GM23248 (cell line): ENCODE measurements at places on chromosomes 2 and 18. TPM values are rescaled to one million over a fixed set of nuclear protein-coding genes. Genes with fewer than 3 reads are reported as not detected.

UGT1A9 gene
- not detected in 2 replicates for total RNA-seq

DNA sequence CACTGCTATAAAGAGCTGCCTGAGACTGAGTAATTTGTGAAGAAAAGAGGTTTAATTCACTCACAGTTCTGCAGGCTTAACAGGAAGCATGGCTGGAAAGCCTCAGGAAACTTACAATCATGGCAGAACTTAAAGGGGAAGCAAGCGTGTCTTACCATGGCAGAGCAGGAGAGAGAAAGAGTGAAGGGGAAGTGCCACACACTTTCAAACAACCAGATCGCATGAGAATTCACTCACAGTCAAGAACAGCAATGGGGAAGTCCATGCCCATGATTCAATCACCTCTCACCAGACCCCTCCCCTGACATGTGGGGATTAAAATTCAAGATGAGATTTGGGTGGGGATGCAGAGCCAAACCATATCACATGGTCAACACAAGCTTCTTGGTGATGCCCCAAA is 34.7 kb upstream of the CDK5R2 start:
- no peak for DNase-seq

KIAA2012 gene
- not detected in 2 replicates for total RNA-seq

TAF4B gene
- 1.1 and 1.9 TPM in 2 replicates for total RNA-seq

CHRNG gene
- total RNA-seq, result not detected in 2 replicates

GRCh38 chr2:211270257-211270656 is 713.9 kb downstream of the CPS1 start:
- no peak for DNase-seq

GRCh38 chr2:32068-32467 is 14.2 kb downstream of the FAM110C start:
- DNase-seq, result no peak

SFT2D3 gene
- total RNA-seq, result 5.7 and 9.4 TPM in 2 replicates

DNA sequence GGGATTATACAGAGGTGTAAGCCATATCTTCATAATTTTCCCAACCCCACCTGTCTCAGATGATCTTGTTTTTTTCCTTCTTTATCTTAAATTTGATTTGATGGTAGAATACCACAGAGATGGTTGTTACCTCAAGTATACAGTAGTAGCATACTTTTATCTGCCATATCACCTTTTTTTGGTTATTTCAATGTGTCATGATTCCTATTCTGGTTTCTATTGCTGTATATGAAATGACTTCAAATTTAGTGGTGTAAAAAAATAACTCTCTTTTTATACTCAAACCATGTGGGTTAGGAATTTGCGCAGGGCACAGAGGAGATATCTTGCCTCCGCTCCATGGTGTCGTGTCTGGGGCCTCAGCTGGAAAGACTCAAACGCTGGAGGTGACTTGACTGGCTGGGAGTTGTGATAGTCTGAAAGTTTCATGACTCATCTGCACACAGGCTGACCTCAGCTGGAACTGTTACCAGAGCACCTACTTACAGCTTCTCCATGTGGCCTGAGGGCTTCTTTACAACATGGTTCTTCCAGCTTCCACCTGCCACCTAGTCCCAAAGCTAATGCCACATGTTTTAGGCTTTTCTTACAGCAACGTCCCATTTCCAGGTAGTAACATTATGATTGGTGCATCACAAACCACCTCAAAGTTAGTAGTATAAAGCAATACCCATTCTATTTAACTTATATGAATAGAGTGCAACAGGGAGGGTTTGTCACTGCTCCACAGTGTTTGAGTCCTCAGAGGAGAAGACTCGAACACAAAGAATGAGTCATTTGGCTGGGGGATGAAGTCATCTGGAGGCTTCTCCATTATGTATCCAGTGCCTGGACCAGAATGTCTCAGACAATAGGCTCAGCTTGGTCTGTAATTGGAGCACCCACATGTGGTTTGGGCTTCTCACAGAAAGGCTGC is 82.3 kb upstream of the XPO1 start:
- peak; percentile 91 for DNase-seq

DNA sequence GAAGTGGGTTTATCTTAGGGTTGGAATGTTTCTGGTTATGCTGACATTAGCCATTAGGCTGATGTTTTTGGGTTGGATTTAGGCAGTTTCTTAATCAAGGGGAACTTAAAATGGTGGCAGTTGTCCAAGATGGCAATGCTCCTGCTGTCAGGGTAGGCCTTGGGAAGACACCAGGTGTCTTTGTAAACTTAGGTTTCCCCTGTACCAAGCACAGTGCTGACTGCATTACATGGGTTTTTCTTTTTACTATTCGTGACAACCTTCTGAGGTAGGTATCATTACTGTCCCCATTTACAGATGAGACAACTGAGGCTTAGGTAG is 528 bp upstream of the ATG16L1 start:
- no peak for DNase-seq
